ENCODE measurements at places on chromosomes 1 and 21.

DNA sequence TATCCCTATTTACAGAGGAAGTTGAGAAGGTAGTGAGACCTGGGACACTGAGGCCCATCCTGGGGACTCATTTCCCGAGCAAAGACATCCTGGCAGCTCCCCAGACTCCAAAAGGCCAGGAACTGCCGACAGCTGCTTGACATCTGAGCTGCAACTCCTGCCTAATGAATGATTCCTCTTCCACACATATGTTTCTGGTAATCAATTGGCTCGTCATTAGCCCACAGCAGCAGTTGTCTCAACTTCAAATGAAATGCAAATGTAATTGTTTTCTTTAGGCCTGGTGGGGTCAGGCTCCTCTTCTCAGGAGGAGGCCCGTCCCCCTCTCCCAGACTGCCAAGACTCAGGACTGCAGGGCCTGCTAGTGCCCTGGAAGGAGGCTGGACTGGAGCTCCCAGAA lies 61.8 kb upstream of the DISP3 start:
- peak; percentile 66 for DNase-seq

GRCh38 chr1:118842452-118843201 lies 145.5 kb downstream of the TBX15 start:
- no peak for DNase-seq

GRCh38 chr1:26410706-26411623 lies at the start of gene LIN28A:
Gene LIN28A, plus strand, starts transcription at chr1:26410817. Its CDS starts 75 bp downstream, at chr1:26410892.
- DNase-seq = no peak

- no peak for DNase-seq
Measured at GRCh38 chr1:111480674-111481073, 6.9 kb downstream of the C1orf162 start.

DNA sequence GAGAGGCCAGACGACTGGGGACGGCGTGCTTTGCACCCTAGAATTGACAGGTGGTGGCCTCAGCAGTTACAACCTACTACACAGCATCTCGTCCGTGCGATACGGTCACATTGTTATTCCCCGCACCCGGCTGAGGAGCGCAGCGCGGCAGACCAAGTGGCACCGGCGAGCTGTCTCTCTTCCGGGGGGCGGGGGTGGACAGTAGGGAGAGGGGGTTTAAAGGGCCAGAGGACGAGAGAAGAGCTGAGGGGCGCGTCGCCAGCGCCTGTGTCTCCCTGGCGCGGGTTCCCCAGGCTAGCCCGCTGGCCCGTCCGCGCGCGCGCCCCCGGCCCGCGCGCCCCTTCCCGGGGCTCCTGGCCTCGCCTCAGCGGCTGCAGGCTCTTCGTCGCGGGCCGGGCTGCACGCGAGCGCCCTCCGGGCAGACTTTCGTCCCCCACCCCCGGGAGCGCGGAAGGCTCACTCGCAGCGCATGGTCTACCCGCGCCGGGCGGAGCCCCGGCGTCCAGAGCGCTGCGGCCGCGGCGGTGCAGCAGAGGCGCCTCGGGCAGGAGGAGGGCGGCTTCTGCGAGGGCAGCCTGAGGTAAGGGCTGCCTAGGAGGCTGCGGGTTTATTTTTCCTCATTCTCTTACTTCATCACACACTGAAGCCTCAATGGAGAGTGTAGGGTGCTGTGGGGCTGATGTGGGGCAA lies at the start of gene PDE4B:
Gene PDE4B, plus strand, starts transcription at position 227 of the 690 bp plus-strand sequence.
- DNase-seq = no peak

Data from NCI-H446 treated with DMSO at 0.1 percent for 48 hours (cell line).